ENCODE measurements at places on chromosomes 4 and X.

DNA sequence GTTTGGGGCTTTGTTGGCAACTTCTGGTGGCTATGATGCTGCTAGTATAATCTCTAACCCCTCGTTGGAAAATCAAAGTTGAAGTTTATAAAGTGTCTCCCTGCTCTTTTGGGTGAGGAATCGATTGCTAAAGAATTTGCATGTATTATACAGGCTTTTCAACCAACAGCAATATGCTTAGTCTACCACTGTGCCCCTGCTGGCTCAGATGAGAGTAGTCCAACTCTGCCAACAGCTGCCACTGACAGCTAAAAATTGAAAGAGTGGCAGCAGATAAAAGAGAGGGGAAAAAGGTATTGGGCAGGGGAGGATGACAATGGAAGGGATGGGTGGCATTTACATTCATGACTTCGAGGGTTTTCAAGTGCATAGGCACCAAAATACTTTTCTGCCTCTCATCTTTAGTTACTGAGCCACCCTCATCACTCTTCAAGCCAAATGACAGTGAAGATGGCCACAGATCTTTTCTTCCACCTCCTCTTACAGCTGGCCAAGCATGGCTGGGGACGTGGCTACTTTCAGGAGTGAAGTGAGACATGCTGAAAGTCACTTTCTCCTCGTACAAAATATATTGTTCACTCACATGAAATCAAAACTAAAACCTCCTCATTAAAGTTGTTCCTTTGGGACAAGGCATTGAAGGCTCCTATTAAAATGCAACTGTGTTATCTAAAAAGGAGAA, 2.7 kb upstream of the GRIA3 start:
- no peak for DNase-seq

GRCh38 chr4:81688085-81688484, 216.4 kb upstream of the RASGEF1B start:
- DNase-seq: no peak

DNA sequence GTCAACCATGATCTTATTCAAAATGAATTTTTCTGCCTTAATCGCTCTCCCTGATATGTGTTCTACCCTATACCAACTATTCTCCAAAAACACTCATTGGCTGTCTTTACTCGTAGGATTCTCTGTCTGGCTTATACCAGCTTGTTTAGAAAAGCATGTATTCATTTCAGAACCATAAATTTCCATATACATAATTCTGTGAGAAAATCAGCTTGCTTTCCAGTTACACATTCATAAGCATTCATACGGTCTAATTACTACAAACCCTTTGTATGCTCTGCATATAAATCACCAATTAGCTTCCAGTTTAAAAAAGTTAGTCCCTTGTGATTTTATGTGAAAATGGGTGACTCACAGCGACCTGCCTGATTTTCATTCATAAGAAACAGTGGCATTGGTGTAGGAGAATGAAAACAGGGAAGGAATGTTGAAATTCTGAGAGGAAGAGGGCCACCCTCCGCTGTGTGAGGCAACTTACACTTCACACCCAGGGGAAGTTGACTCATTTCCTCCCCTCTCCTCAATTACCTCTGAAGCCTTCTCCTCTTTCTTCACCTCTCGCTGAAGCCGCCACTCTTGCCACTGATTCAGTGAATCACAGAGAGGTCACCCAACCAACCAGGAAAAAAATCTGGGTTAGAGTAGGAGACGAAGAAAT, 63.3 kb downstream of the MEPE start:
- no peak for DNase-seq

- no peak for DNase-seq
Observed at GRCh38 chr4:94561249-94562024, 109.7 kb downstream of the PDLIM5 start.

GRCh38 chr4:120733968-120734367, 188.6 kb downstream of the PRDM5 start:
- no peak for DNase-seq

- DNase-seq: no peak
Observed at GRCh38 chr4:76582074-76582816, 147.2 kb downstream of the SHROOM3 start.

DNA sequence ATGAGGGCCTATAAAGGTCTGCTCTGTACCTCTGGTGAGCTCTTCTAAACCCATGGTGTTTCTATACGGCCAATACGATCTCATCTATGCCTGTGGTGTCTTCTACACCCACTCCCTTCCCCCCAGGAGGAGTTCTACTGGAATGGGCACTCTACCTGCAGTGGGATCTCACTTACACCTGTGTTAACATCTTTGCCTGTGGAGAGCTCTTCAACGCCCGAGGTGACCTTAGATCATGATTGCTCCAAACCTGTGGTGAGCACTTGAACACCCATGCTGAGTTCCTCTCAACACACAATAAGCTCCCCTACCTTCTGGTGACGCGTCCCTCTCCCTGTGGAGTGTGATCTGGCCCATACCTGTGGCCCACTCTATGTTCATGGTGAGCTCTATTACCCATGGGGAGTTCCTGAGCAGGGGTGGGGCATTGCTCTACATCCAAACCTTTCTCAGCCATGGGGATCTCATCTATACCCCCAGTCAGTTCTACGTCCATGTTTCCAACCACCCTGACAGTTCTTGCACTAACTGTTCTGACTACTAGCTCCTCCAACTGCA, 48.6 kb downstream of the BCOR start:
- DNase-seq: no peak

DNA sequence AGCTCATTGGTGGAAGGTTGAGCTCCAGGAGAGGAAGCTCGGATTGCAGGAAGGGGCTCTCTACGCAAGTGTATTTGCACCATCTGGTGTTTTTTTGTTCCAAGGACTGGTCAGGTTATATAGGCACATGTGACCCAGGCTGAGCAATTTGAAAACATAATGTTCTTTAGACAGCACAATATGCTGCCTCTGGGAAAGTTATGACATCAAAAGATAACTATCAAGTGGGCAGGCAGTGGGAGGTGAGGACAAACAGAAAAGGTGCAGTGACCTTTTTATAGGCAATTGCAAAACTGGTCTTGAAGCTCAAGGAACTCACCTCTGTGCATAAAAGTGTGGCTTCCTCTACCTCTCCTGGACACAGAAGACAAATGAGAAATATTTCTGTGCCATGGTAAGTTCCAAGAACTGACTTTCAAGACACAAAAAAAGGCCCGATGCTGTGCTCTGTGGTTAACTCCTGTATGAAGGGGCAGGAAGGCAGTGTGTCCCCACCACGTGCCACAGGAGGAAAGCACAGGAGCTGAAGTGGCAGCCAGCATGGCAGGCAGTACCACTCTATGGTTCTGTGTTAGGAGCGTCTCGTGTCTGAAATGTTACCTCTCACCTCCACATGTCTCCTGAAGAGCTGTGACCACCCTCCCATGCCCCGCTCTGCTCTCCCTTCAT, 128.6 kb downstream of the SHROOM3 start:
- no peak for DNase-seq

GRCh38 chr4:20028645-20029044, 223.1 kb upstream of the SLIT2 start:
- no peak for DNase-seq

GRCh38 chr4:25020236-25020635, 10.5 kb downstream of the LGI2 start:
- DNase-seq: no peak

- DNase-seq: no peak
Observed at GRCh38 chrX:110086916-110087484, 84.1 kb downstream of the TMEM164 start.

- no peak for DNase-seq
Observed at GRCh38 chr4:7299010-7299907, 106.9 kb downstream of the SORCS2 start.

DNA sequence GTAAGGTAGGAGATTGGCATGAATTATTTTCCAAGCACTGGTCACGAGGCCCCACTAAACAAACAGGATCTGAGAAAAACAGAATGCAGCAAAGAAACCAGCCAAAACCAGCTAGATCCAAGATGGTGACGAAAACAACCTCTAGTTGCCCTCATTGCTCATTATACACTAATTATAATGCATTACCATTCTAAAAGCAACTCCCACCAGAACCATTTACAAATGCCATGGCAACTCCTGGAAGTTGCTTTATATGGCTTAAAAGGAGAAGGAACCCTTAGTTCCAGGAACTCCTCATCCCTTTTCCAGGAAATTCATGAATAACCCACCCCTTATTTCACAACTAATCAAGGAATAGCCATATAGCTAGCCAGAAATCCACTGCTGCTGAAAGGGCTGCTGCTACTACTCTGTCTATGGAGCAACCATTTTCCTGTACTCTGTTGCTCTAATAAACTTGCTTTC, 69.3 kb downstream of the ABCB7 start:
- no peak for DNase-seq

DNA sequence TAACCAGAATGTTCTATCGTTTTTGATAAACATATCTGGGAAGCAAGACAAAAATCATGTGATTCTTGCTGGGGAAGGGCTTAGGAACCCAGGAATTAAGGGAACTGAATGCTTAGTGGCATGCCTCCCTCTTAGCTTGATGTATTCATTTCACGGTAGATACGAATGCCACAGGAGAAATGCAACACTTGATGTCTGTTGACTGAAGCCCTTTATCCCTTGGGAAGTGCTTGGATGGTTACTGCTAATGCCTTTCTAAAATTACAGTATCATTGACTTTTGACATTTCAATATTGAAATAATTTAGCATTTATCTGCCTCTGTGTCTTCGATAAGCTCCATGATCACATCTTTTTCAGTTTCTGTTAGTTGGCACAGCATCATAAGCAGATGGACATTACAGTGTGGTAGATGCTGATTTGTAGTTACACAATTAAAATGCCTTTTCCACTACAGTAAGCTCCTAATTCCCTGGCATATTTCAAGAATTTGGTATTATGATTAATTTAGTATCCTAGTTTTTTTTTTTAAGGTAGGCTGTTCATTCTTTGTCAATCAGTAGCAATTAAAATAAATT, 226.7 kb downstream of the ARHGAP10 start:
- DNase-seq: no peak

- no peak for DNase-seq
Observed at GRCh38 chr4:127997534-127998388, 32.6 kb downstream of the ABHD18 start.

Measured in stimulated activated CD4-positive, alpha-beta T cell treated with anti-CD3 and anti-CD28 coated beads, Interleukin-1b, Interleukin-23, amount 100 ng/mL, for 4 hours (primary cell).